ENCODE measurements at places on chromosomes 6 and 20. TPM values are rescaled to one million over a fixed set of nuclear protein-coding genes. Genes with fewer than 3 reads are reported as not detected.

The FAM162B gene
- polyA plus RNA-seq: 4.0 TPM

- DNase-seq: no peak
Observed at GRCh38 chr20:63746751-63747315, 7.3 kb downstream of the SLC2A4RG start.

The PABPC1L gene
- 105 TPM for polyA plus RNA-seq

DNA sequence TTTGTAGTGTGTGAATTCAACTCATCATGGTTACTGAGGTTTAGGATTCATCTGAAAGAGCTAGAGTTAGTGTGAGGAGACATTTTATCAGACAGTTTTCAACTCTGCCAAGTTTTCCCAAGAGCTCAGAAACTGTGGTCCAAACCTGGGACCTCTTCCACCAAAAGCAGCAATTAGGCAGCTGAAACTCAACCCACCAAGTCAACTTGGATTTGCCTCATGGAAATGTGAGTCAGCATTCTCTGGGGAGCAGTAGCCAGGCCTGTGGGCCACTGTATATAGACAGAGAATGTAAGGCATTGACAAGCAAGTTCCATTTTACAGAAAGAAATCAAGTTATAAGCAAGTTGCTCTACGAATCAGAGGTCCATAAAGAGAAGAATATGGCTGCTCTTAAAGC, 178.8 kb upstream of the HDDC2 start:
- no peak for DNase-seq

DNA sequence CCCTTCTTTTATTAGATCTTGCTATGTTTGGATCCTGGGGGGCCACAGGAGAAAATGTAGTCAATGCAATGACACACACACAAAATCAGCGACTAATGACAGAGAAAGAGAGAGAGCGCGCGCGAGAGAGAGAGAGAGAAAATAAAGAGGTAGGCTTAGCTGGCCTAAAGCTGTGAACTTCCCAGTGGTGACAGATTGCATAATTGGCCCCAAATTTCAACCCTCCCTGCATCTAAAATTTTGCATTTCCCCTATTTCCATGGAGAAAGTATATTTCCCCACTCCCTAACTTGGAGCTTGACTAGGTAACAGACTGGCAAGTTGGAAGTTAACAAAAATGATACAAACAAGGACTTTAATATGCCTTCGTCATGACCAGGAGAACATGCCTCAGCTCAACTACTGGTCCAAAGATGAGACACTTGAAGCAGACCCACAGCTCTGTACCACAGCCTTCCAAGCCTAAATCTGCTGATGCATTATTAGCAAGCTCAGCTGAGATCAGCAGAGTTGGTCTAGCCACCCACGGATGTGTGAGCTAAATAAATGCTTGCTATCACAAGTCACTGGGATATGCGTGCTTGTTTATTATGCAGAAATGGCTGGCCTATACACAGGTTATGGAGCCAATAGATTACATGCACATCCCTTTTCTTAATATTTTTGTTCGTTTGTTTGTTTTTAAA, 118.1 kb upstream of the PRDM1 start:
- no peak for DNase-seq

DNA sequence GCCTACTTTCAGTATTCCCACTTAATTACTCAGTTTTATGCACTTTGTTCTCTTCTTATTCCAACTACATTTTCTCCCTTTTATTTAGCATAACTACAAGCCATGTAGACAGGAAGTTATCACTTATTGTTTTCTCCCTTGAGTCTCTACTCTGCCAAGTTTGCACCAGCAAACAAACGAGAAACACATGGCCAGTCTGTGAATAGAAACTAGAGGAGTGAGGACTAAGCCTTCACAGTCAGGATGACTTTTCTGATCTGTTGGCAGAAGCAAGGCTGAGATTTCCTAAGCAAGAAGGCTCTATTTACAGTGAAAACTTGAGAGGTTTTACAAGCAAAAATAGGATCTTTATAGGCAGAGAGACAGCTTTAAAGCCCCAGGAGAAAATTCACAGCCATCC, 69.8 kb upstream of the TINAG start:
- DNase-seq: peak; percentile 18

DNA sequence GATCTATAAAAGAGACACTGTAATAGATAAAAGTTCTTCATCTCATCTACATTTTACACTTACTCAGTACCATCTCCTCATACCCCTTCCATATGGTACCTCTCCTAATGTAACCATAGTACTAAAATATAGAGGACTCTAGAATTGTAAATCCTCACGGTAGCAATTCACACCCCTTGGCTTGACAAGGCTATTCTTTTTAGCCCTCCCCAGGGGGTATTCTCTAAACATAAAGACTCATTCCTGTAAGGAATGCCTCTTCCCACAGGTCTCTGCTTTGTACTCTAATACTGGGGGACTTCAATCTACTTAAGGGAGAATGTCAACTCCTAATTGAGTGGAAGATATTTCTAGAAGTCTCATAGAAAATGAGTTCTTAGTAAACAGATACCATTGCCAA, 85.9 kb downstream of the VIP start:
- DNase-seq: no peak

The CRISP2 gene
- 0.20 TPM for polyA plus RNA-seq

The HCK gene
- polyA plus RNA-seq: 1.8 TPM

GRCh38 chr6:118905851-118906250, 11.9 kb downstream of the ASF1A start:
- no peak for DNase-seq

- no peak for DNase-seq
Observed at GRCh38 chr20:59821201-59821600, 112.2 kb downstream of the SYCP2 start.

GRCh38 chr6:168377484-168377855, 57.9 kb upstream of the DACT2 start:
- DNase-seq: no peak

GRCh38 chr6:26103770-26104456, 16.7 kb downstream of the HFE start:
- peak; percentile 98 for DNase-seq

DNA sequence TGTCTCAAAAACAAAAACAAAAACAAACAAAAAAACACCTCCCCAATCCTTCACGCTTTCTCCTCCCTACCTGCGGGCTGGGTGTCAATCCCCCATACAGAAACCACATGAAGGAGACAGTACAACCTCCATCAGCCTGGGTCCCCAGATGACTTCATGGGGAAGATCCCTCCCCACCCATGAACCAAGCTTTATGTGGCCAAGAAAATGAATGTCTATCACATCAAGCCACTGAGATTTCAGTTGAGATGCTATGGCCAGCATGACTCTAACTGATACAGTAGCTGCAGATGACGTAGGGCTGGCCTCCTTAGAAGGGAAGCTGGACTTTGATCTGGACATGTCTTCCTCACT, 21.2 kb upstream of the BNIP5 start:
- no peak for DNase-seq

GRCh38 chr6:38933426-38933825, 115.2 kb upstream of the GLP1R start:
- DNase-seq: peak; percentile 4

- no peak for DNase-seq
Observed at GRCh38 chr20:57966620-57967019, 256.8 kb upstream of the PMEPA1 start.

DNA sequence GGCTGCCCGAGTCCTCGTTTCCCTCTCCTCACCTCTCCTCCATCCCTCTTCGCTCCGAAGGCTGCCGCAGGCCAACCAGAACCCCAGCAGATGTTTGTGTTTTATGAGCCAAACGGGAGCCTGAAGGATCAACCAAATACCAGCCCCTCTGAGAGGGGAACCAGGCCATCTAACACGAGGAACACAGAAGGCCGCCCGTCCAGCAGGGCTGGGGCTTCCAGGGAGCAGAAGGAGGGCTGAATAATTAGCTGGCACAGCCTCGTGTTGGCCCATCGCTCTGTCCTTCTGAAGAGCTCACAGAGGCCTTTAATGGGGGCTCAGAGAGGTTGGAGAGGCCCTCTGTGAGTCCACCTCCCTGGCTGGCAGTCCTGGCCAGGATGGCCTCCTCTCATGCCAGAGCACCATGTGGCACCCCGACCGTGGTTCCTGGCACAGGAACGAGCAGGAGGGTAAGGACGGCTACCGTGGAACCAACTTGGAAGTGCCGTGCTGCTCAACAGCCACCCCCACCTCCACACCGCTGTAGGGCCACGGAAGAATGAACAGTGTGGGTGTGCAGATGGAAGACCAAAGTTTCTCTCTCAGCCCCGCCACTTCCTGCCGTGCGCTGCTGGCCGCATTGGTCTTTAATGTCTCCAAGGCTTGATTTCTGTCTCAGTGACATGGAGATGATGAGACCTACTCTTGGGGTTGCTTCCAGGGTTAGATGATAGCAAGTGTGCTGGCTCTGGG, 155.2 kb downstream of the SCML4 start:
- DNase-seq: no peak

The SLC17A3 gene
- polyA plus RNA-seq: 1.3 TPM

GRCh38 chr20:9699181-9699580, 139.7 kb downstream of the PAK5 start:
- DNase-seq: no peak

- peak; percentile 57 for DNase-seq
Observed at GRCh38 chr6:3825851-3826581, 23.2 kb upstream of the FAM50B start.

DNA sequence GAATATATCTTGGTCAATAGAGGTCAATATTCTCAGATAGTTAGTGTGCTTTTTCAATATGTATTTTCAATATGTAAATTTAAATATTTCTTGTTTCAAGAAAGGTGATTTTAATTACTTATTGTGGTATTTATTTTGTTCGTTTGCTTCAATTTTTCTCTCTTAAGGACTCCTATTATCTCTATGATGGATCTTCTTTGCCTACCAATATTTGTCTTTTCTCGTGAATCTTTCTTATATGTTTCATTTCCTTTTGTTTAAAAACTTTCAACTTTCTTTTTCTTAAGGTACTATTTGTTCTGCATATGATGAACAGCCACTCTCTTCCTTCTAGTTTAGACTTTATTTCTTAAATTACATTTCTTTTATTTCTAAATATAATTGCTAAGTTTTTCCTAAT, 46.1 kb upstream of the PSMF1 start:
- DNase-seq: no peak

DNA sequence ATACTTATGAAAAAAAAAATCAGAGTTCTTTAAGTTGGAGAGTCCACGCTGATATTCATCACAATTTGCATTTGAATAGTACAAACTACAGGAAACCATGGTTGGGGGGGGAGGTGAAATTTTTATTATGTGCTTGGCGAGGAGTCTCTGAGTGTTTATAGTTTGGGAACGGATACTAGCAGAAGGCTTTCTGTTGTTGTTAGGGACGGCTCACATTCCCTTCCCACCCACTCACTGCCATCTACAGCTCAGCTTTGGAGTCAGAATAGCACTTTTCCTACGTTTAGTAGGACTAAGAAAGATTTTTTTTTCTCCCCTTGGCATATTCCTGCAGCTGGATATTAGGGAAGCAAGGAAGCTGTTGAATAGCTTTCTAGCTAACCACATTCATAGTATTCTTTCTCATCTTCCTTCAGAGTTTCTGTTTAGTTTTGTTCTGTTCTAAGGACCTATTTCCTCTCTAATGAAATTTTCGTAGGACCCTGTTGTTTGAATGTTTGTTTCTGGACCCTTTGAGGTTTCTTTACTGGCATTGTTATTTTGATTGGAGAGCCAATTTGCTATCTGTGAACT, 235.1 kb upstream of the ZNF217 start:
- DNase-seq: peak; percentile 82

DNA sequence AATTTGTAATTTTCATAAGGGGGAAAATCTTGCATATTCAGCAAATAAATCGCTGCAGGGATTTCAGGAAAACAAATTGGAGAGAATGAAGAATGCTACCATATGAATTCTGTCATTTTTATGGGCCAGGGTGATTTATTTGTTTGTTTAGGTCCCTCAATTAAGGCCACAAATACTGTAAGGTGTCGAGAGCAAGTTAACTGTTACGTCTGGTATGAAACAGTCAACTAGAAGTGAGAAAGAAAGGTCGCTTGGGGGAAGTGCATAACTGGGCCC, 166.9 kb upstream of the TSHZ2 start:
- DNase-seq: peak; percentile 67

The FAM83D gene
- polyA plus RNA-seq: 20.0 TPM

DNA sequence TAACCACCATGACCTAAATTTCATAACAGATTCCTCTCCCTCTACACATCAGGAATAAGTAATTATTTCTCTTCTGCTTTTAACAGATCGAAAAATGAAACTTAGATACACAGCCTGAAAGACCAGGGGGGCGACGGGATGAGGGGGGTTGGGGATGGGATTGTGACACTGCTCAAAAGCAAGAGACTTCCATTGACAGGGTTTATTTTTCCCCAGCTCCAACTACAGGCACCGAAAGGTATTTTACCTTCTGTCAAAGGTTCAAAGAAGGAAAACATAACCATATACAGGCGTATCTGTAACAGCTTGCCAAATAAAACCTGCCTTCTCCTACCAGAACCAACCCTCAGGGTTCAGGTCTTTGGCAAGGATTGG, 1.3 kb downstream of the EPHA7 start:
- no peak for DNase-seq

DNA sequence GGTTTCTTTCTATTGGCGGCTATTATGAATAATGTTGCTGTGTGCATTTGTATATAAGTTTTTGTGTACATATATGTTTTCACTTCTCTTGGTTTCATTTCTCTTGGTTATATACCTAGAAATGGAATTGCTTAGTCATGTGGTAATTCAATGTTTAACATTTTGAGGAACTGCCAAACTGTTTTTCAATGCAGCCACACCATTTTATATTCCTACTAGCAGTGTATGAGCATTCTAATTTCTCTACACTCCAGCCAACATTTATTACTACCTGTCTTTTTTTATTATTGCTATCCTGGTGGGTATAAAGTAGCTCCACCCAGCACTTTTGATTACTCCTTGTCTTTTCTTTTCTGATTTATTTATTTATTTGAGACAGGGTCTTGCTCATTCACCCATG, 54.8 kb downstream of the PHACTR2 start:
- no peak for DNase-seq

GRCh38 chr6:40473026-40473425, 114.1 kb downstream of the LRFN2 start:
- no peak for DNase-seq

GRCh38 chr6:155174576-155175211, 89.1 kb upstream of the CLDN20 start:
- peak; percentile 90 for DNase-seq

GRCh38 chr6:161837854-161838253, 564.0 kb upstream of the AGPAT4 start:
- DNase-seq: no peak

The DEFB132 gene
- 0.07 TPM for polyA plus RNA-seq

GRCh38 chr6:133501675-133502270, 260.6 kb downstream of the EYA4 start:
- DNase-seq: no peak

The BTNL2 gene
- polyA plus RNA-seq: 3.4 TPM

Measured in left kidney (tissue), 8 donors.